ENCODE measurements at places on chromosomes 12 and 14. TPM values are rescaled to one million over a fixed set of nuclear protein-coding genes. Genes with fewer than 3 reads are reported as not detected.

ANKS1B gene
- total RNA-seq = 3.5 TPM

HOXC12 gene
- total RNA-seq = not detected

DPPA3 gene
- total RNA-seq = not detected

SIX1 gene
- not detected for total RNA-seq

SLC38A4 gene
- total RNA-seq = 19.7 TPM

MLEC gene
- 75.6 TPM for total RNA-seq

COX8C gene
- total RNA-seq = not detected

CD163 gene
- 80.3 TPM for total RNA-seq

CACNA1C gene
- total RNA-seq = 27.3 TPM

HAL gene
- total RNA-seq = 1.1 TPM

CLEC2A gene
- total RNA-seq = not detected

PELI2 gene
- total RNA-seq = 15.8 TPM

CD4 gene
- 1.00 TPM for total RNA-seq

WSCD2 gene
- total RNA-seq = 46.6 TPM

SART3 gene
- total RNA-seq = 177 TPM

CLEC6A gene
- total RNA-seq = not detected

RILPL1 gene
- 1.6 TPM for total RNA-seq

TRIM9 gene
- total RNA-seq = 18.4 TPM

MMP17 gene
- total RNA-seq = 2.6 TPM

SSTR1 gene
- 1.6 TPM for total RNA-seq

TULP3 gene
- total RNA-seq = 18.7 TPM

NAV3 gene
- 5.4 TPM for total RNA-seq

TBX5 gene
- total RNA-seq = not detected

CCDC197 gene
- total RNA-seq = not detected

PARP2 gene
- 10.3 TPM for total RNA-seq

PTCSC3 gene
- not detected for total RNA-seq

SYNDIG1L gene
- not detected for total RNA-seq

ASPG gene
- total RNA-seq = 11.3 TPM

STON2 gene
- total RNA-seq = 19.4 TPM

WNT1 gene
- not detected for total RNA-seq

TAS2R14 gene
- 3.8 TPM for total RNA-seq

SERPINA3 gene
- total RNA-seq = 19.7 TPM

TTC9 gene
- not detected for total RNA-seq
